Activated T-helper 1 cell treated with anti-CD3 and anti-CD28 coated beads, Interleukin-2, amount 50 U/mL, for 16 hours (primary cell): ENCODE measurements at places on chromosomes 3 and 15.

GRCh38 chr3:56591262-56591661 is 34.3 kb downstream of the CCDC66 start:
- no peak for DNase-seq

- peak; percentile 7 for DNase-seq
These were observed 241.7 kb upstream of the ICE2 start for GRCh38 chr15:60720493-60721256.

GRCh38 chr15:67945951-67946700 is 106.3 kb upstream of the RNU6-1 start:
- DNase-seq = no peak

GRCh38 chr3:14303336-14304100 is 98.9 kb upstream of the SLC6A6 start:
- DNase-seq = no peak

GRCh38 chr3:177603148-177603603 is 405.9 kb upstream of the TBL1XR1 start:
- DNase-seq = no peak

- no peak for DNase-seq
These were observed 261.2 kb upstream of the LRRFIP2 start for GRCh38 chr3:37435572-37435971.

- DNase-seq = no peak
These were observed 296.3 kb downstream of the UACA start for GRCh38 chr15:70466895-70467529.

DNA sequence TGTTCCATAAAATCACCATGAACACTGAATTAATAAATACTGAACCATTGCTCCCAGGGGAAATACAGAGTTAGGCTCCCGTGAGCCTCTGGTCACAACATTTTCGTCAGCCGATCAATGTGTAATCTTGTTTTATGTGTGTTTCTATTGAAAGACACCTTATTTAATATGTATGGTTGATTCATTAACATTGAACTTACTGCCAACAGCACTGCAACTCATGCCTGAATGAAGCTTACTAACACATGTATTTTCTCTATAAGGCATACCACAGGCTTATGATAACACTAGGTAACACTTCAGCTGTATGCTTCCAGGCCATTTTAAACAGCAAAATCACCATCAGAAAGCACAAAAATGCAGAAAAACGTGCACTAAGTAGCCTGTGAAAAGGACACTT is 9.1 kb upstream of the REC114 start:
- DNase-seq = no peak

GRCh38 chr15:52464478-52464877 is 64.2 kb downstream of the MYO5A start:
- no peak for DNase-seq

DNA sequence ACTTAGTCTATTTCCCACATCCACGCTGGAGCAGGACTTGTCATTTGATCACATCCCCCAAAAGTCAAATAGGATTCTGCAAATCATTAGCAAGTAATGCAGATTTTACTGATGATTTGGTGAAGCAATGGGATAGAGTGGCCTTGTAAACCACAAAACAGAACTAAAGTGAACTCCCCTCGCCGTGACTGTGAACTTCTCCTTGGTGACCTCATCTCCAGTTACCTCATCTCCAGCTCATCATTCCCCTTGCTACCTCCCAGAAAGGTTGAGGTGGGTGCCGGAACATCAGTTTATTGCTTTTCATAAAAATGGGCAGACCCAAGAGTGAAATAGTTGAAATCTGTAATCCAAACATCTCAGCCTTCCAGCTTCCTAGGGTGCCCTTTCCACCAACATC is 36.7 kb upstream of the ADPGK start:
- DNase-seq = no peak

- DNase-seq = no peak
These were observed 713.9 kb upstream of the GBE1 start for GRCh38 chr3:82475306-82475705.

DNA sequence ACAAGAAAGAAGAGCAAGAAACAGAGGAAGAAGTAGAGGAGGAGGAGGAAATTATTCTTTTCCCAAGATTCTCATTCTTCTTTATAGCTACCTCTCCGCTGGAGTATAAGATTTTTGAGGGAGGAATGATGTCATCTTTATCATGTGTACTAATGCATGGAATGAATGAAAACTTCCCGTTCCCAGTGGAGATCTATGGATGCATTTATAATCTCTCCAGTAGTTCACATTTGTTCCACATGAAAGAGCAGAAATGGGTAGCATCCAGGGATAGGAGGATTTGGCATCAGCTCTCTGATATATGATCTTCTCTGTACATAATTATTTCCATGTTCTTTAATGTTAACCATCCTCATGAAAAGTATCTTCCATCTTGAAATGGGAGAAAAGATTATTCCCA is 244.4 kb downstream of the ADAMTSL3 start:
- no peak for DNase-seq

DNA sequence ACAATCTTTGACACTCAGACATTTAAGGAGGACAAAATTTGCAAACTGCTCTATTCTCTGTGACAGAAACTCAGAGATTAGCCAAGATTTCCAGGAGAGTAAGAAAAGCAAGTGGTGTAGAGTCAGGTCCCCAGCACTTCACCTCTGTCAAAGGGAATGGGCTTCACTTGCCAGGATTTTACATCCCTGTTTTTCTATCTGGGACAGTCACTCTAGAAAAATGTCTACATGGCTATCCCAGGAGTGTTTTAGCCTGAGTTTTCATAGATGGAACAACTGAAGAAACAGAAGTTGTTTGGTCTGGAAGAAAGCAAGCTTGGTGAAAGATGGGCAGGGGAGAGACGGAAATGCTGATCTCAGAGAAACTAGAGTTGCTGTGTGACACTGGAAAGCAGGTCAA is 3.0 kb downstream of the FAM219B start:
- DNase-seq = no peak

GRCh38 chr15:76393614-76394013 is 57.0 kb downstream of the ISL2 start:
- DNase-seq = no peak

- DNase-seq = no peak
These were observed 284.5 kb downstream of the SLC9A9 start for GRCh38 chr3:143563786-143564185.

- no peak for DNase-seq
These were observed 392.2 kb upstream of the ROBO1 start for GRCh38 chr3:80159990-80160506.

GRCh38 chr3:52281981-52282801 is 3.7 kb upstream of the WDR82 start:
- DNase-seq = no peak

DNA sequence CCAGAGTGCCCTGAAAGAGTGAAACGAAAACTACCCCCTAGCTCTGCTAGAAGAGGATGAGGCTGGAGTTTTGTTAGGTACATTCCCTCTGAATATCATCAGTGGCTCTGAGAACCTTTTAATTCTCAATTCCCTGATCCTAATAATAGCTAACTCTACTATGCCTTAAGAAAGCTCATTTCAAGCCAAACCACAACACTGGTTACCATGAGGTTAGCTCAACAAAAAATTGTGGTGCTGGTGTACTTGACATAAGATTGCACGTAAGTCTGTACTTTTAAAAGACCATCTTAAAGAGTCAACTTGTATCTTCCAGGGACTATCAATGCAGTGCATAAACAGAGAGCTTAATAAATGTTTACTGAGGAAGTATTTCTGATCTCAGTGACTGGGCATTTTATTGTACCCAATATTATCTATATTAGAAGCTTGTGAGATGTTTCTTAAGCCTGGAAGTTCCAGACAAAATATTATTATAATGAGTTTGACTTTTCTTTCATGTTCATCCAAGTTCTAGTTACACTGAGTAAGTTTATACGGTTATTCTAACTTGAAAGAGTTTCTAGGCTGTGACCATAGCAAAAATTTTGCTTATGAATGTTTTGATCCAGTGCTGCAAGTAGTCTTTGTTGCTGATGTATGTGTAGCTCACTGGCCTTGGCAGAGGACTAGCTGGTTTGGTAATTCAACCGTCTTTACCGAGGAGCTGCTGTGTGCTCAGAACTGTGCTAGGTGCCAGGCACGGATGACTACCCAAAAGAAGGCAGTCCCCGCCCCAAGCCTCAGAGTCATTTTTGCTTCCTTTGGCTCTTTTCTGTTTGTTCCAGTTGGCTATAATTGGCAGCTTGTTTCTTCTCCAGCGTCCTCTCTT is 334.4 kb upstream of the TRIM42 start:
- no peak for DNase-seq

DNA sequence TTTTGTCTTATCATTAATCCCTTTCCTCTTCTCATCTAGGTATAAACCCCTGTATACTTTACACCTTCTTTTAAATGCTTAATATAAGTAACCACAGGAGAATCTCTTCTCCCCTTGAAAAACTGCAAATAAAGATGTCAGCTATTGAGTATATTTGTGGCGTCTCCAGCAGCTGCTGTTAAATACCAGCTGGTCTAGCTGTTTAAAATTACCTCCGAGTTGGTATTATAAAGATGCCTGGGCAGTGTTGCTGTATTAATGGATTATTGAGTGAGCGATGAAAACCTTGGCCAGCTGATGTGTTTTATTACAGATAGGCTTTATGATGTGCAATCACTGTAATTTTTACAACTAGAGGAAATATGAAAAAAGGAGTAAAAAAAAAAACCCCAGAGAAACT is 388.1 kb downstream of the TBC1D5 start:
- no peak for DNase-seq

GRCh38 chr3:56205406-56205805 is 262.9 kb downstream of the ERC2 start:
- no peak for DNase-seq

DNA sequence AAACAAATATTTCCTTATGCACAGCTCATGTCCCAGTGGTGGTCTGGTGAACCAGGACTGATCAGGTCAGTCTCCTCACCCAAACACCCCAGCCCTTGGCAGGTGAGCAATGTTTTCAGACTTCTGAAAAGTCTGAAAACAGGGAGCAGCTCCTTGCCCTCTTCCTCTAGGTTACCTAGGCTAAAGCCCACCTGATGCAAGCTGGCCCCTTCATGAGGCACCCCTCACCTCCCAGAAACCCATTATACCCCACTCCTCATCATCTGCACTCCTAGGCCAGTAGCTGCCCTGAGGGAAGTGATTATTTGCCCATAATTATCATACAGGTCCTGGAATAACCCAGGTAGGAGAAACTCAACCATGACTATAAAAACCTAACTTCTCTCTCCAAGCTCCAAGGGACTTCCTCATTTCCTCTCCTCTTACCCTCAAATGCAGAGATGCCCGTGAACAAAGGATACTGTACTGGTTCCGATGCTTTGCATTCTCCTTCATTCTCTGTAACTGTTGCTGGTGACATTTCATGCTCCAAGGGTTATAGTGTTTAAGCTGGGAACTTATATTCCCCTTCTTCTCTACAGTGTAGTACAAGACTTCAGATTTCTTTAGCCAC is 5.2 kb upstream of the NCKIPSD start:
- DNase-seq = no peak

- no peak for DNase-seq
These were observed 708.4 kb upstream of the CBLB start for GRCh38 chr3:106577241-106577640.

DNA sequence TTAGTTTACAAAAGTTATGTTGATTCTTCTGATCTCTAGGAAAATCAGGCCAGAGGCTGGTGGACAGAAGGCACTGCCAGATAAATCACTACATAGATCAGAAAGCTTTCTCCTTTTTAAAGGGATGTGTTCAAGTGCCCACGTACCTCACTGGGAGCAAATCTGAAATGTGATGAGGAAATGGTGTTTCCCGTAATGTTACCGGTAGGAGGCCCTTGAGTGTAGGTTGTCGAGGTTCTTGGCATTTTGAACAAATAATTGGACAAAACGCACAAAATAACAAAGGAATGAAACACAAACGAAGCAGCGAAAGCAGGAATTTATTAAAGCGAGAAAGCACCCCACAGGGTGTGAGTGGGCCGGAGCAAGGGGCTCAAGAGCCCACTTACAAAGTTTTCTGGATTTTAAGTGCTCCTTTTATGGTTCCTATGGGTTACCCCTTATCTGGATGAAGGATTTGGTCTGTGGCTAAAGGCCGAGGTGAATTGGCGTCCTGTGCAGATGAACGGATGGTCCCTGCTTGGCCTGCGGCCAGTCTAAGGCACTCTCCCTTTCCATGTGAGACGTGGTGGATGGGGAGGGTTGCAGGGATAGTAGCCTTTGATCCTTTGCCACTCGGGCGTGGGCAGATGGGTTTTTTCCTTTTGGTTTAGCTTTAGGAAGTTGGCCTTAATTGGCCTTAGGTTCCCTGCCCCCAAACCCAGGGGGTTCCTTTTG is 1.0 kb downstream of the SNX1 start:
- no peak for DNase-seq
